ENCODE measurements at places on chromosomes 12 and 14.

- no peaks in the 10 kb centered on the region for H3K36me3 ChIP-seq
- no peak for DNase-seq
- no peaks in the 10 kb centered on the region for H3K4me1 ChIP-seq
- H3K27me3 ChIP-seq: no peaks in the 10 kb centered on the region
Measured at GRCh38 chr14:94624537-94625352, 12.6 kb downstream of the SERPINA3 start.

DNA sequence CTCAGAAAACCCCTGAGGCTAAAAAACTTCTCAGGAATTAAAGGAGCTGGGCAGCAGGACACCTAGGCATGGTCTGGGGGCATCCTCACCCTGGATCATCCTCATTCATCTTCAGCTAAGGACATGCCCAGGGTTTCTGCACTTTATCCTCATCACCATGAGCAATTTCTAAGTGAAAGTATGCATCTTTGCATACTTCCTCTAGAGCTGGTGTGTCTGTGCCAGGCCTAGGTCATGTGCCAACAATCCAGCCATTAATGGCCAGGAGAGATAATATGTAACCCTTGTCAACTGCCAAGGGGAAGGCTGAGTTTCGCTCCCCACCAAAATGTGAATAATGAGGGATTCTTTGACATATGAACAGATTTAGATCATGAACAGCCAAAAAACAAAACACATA, 160.5 kb downstream of the KITLG start:
- H3K36me3 ChIP-seq: no peaks in the 10 kb centered on the region
- no peak for DNase-seq
- H3K4me1 ChIP-seq: no peaks in the 10 kb centered on the region

GRCh38 chr12:49536526-49537071, 2.2 kb upstream of the KCNH3 start:
- no peaks in the 10 kb centered on the region for H3K27me3 ChIP-seq
- DNase-seq: no peak
- H3K4me3 ChIP-seq: no peak overlapping the region
- no peaks in the 10 kb centered on the region for H3K36me3 ChIP-seq

GRCh38 chr12:109487181-109488050, 10.0 kb downstream of the UBE3B start:
- no peak for DNase-seq
- no peak overlapping the region for H3K4me3 ChIP-seq
- peaks cover 11% of the 10 kb centered on the region for H3K36me3 ChIP-seq
- no peaks in the 10 kb centered on the region for H3K27me3 ChIP-seq

- H3K27ac ChIP-seq: peak overlapping the region; percentile 22
- no peaks in the 10 kb centered on the region for H3K4me1 ChIP-seq
- H3K4me3 ChIP-seq: peak overlapping the region; percentile 79
- H3K36me3 ChIP-seq: no peaks in the 10 kb centered on the region
- DNase-seq: no peak
- H3K27me3 ChIP-seq: no peaks in the 10 kb centered on the region
Measured at GRCh38 chr14:45252366-45253069, 484 bp downstream of the MIS18BP1 start.

DNA sequence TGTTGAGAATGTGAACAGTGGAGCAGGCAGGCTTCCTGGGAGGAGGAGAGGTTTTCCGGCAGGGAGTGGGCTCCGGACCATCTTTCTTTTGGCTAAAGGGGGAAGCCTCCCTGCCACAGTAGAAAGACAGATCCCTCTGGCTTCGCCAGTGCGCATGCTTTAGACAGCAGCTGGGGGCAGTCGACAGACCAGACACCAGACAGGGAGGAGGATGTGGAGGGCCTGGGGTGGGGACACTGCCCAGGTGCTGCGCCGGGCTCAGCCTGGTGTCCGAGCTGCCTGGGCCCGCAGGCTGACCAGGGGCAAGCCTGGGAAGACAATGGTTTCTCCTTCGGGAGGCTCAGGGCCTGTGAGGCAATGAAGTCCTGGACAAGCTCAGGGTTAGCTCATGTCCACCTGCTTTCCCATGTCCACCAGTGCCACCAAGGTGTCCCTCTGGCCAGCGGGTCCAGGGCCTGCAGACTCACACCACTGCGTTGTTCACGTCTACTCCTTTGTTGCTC, 67.3 kb downstream of the PRIMA1 start:
- H3K27me3 ChIP-seq: no peaks in the 10 kb centered on the region
- no peak for DNase-seq
- H3K36me3 ChIP-seq: no peaks in the 10 kb centered on the region
- H3K4me1 ChIP-seq: no peaks in the 10 kb centered on the region

GRCh38 chr12:8887285-8887715, 27.0 kb upstream of the PHC1 start:
- no peak overlapping the region for H3K27ac ChIP-seq
- no peak for DNase-seq
- no peak overlapping the region for H3K4me3 ChIP-seq
- H3K36me3 ChIP-seq: no peaks in the 10 kb centered on the region

- no peak overlapping the region for H3K27ac ChIP-seq
- H3K27me3 ChIP-seq: no peaks in the 10 kb centered on the region
- DNase-seq: no peak
- no peaks in the 10 kb centered on the region for H3K4me1 ChIP-seq
- H3K4me3 ChIP-seq: no peak overlapping the region
- no peaks in the 10 kb centered on the region for H3K36me3 ChIP-seq
Measured at GRCh38 chr14:71690478-71690877, 241.8 kb upstream of the RGS6 start.

GRCh38 chr14:38108681-38109080, 99.0 kb upstream of the SSTR1 start:
- no peak overlapping the region for H3K27ac ChIP-seq
- no peak overlapping the region for H3K4me3 ChIP-seq
- no peaks in the 10 kb centered on the region for H3K27me3 ChIP-seq
- H3K4me1 ChIP-seq: no peaks in the 10 kb centered on the region
- no peak for DNase-seq
- no peaks in the 10 kb centered on the region for H3K36me3 ChIP-seq

- H3K36me3 ChIP-seq: no peaks in the 10 kb centered on the region
- DNase-seq: no peak
- H3K27me3 ChIP-seq: no peaks in the 10 kb centered on the region
Measured at GRCh38 chr12:25186788-25187402, 8.1 kb downstream of the DNAI7 start.
